Mesendoderm (in vitro differentiated cells): ENCODE measurements at places on chromosomes 4 and X.
A peak's percentile ranks its signal among the peaks of the same experiment; 100 is the strongest.

DNA sequence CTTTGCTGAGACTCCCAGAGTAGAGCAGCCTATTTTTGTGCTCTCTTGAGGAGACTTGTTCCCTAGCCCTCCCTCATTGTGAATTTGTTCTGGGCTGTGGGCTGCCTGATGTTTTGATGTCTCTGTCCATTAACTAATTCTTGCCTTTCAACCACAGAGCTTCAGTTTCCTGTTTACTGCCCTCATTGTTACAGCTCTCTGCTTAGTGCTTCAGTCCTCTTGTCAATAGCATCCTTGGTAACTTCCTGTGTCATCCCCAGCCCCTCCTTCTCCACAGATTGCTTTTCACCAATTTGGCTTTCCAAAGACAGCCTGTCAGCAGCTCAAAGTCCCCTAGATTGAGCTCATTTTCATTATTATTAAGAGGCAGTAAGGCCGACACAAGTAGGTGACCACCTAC, 69.9 kb downstream of the COX7B2 start:
- H3K27ac ChIP-seq, result no peak overlapping the region
- H3K4me3 ChIP-seq, result no peak overlapping the region
- H3K36me3 ChIP-seq, result no peaks in the 10 kb centered on the region
- no peaks in the 10 kb centered on the region for H3K4me1 ChIP-seq

- H3K4me3 ChIP-seq, result no peak overlapping the region
- DNase-seq, result no peak
- no peak overlapping the region for H3K27ac ChIP-seq
- no peaks in the 10 kb centered on the region for H3K27me3 ChIP-seq
Measured at GRCh38 chr4:77745792-77746191, 73.4 kb downstream of the CNOT6L start.

DNA sequence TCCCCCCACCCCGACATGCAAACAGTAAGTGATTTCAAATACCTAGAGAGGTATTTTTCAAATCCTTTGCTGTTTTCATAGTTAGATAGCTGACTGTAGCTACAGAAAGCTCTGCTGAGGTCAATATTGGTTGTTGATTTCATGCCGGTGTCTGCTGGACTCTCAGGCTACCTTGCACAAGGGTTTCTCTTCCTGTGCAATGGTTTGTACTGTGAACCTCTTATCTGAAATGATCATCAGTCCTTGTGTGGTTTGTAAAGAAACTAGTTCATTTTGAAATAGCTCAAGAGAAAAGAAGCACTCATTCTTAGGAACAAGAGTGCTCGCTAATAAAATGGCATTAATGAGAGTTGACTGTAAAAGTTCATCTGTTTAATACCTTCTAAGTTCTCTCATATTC, 2.1 kb downstream of the MTM1 start:
- no peak overlapping the region for H3K27ac ChIP-seq
- no peaks in the 10 kb centered on the region for H3K4me1 ChIP-seq
- H3K36me3 ChIP-seq, result no peaks in the 10 kb centered on the region
- no peak for DNase-seq
- no peaks in the 10 kb centered on the region for H3K27me3 ChIP-seq

GRCh38 chrX:108091878-108092291, 307 bp downstream of the ATG4A start:
- H3K36me3 ChIP-seq, result no peaks in the 10 kb centered on the region
- peak overlapping the region; percentile 49 for H3K4me3 ChIP-seq
- H3K27ac ChIP-seq, result no peak overlapping the region

DNA sequence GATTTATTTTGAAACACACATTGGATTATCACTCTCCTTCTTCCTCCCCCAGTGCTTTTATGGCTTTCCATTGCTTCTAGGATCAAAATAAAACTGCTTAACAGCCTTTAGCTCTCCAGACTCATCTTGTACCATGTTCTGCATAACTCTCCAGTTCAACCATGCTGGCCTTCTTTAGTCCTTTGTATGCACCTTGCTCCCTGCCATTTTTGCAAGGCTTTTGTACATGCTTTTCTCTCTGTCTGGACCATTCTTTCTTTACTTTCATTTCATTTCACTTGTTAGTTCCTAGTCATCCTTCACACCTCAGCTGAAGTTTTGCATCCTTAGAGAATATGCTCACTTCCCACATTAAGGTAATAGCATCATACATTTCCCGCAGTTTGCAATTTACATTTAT, 6.9 kb downstream of the ARFIP1 start:
- H3K4me3 ChIP-seq, result no peak overlapping the region
- H3K36me3 ChIP-seq, result no peaks in the 10 kb centered on the region
- peaks cover 1% of the 10 kb centered on the region for H3K4me1 ChIP-seq
- H3K27ac ChIP-seq, result no peak overlapping the region
- DNase-seq, result no peak

DNA sequence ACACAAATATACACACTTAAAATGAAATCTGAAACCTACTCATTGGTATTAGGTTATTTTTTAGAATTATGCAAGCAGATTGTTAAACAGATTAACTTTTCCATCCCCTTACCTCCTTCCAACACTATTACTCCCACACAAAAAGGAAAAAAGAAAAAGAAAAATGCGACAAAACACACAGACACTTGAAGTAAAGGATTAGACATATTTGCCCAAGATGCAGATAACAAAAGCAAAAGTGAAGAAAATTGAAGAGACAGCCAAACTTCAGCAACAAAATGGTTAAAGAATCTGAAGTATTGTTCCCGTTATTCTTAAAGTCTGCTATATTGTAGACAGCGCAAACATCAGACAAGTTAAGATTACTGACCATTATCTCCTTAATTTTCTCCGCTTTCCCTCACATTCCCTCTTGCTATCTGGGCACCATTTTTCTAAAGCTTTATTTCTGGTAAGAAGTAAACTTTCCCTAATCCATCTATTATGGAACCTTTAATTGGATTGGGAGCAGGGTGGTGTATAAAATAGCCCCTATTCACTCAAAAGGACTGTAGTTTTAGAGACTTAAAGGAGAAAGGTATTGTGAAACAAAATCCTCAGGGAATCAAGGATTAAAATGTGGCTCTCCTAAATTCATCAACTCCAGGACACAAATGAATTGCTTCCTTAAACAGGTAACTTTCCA, 34.7 kb upstream of the MAB21L2 start:
- H3K36me3 ChIP-seq, result no peaks in the 10 kb centered on the region
- no peak for DNase-seq
- no peak overlapping the region for H3K4me3 ChIP-seq

- H3K36me3 ChIP-seq, result no peaks in the 10 kb centered on the region
- H3K4me1 ChIP-seq, result peaks cover 17% of the 10 kb centered on the region
- H3K27ac ChIP-seq, result peak overlapping the region; percentile 88
- H3K27me3 ChIP-seq, result no peaks in the 10 kb centered on the region
- DNase-seq, result peak; percentile 99
Measured at GRCh38 chr4:182240161-182241130, 2.8 kb upstream of the TENM3 start.

- H3K4me1 ChIP-seq, result no peaks in the 10 kb centered on the region
- H3K36me3 ChIP-seq, result no peaks in the 10 kb centered on the region
- no peaks in the 10 kb centered on the region for H3K27me3 ChIP-seq
- H3K27ac ChIP-seq, result no peak overlapping the region
Measured at GRCh38 chr4:119040694-119041185, 94.9 kb upstream of the MYOZ2 start.

DNA sequence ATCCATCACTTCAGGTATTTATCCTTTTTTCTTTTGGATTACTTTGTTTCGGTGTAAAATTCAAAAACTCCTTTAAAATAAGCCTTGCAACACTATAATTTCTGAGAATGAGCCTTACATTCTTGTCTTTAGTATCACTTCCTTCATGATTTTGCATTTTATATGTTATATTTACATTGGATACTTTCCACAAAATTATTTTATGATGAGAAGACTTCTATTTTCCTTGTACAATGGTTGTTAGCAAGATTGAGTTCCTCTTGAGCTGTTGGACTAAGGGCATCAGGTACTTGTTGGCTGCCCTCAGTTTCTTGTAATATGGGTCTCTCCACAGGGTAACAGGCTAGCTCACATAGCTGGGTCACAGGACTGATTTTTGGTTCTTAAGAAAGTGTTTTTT, 22.7 kb upstream of the HPGDS start:
- DNase-seq, result no peak
- H3K27me3 ChIP-seq, result no peaks in the 10 kb centered on the region

GRCh38 chrX:25523574-25524540, 508.1 kb upstream of the ARX start:
- no peak overlapping the region for H3K4me3 ChIP-seq
- H3K27ac ChIP-seq, result no peak overlapping the region
- peak; percentile 57 for DNase-seq
- no peaks in the 10 kb centered on the region for H3K4me1 ChIP-seq
- H3K36me3 ChIP-seq, result no peaks in the 10 kb centered on the region
- no peaks in the 10 kb centered on the region for H3K27me3 ChIP-seq

- no peaks in the 10 kb centered on the region for H3K4me1 ChIP-seq
- H3K4me3 ChIP-seq, result no peak overlapping the region
- no peaks in the 10 kb centered on the region for H3K27me3 ChIP-seq
- no peak for DNase-seq
- no peak overlapping the region for H3K27ac ChIP-seq
- H3K36me3 ChIP-seq, result no peaks in the 10 kb centered on the region
Measured at GRCh38 chr4:82104578-82104977, 269.2 kb downstream of the HNRNPD start.

GRCh38 chr4:174056959-174057358, 226.5 kb downstream of the FBXO8 start:
- H3K36me3 ChIP-seq, result no peaks in the 10 kb centered on the region
- no peak for DNase-seq
- H3K27me3 ChIP-seq, result no peaks in the 10 kb centered on the region
- no peak overlapping the region for H3K4me3 ChIP-seq

DNA sequence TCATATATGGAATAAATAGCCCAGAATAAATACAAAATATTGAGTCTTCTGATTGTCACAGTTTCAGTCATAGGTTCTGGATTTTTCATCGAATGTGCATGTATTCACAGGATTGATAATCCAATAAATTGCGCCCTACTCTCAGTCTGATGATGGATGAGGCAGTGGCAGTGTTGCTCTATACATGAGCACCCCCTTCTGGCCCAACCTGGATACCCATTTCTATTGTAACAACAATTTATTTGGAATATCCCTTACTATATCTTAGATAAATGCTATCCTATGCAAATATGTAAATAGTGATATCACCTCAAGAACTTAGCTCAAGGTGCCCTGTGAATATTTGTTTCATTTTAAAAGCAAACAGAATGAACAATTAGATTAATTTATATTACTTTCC, 733.7 kb upstream of the PABPC4L start:
- no peaks in the 10 kb centered on the region for H3K36me3 ChIP-seq
- H3K4me1 ChIP-seq, result no peaks in the 10 kb centered on the region
- H3K27me3 ChIP-seq, result no peaks in the 10 kb centered on the region
- no peak overlapping the region for H3K4me3 ChIP-seq
- DNase-seq, result peak; percentile 53

- no peak for DNase-seq
- H3K4me1 ChIP-seq, result no peaks in the 10 kb centered on the region
- no peak overlapping the region for H3K27ac ChIP-seq
- H3K27me3 ChIP-seq, result no peaks in the 10 kb centered on the region
- H3K4me3 ChIP-seq, result no peak overlapping the region
- no peaks in the 10 kb centered on the region for H3K36me3 ChIP-seq
Measured at GRCh38 chrX:154658187-154658586, 4.8 kb upstream of the CTAG2 start.
